ENCODE measurements at places on chromosomes 12 and 14. TPM values are rescaled to one million over a fixed set of nuclear protein-coding genes. Genes with fewer than 3 reads are reported as not detected.

- DNase-seq, result no peak
Observed at GRCh38 chr12:54009171-54010052, 627 bp downstream of the HOXC8 start.

Gene TTC6
- 0.26 TPM for polyA plus RNA-seq

DNA sequence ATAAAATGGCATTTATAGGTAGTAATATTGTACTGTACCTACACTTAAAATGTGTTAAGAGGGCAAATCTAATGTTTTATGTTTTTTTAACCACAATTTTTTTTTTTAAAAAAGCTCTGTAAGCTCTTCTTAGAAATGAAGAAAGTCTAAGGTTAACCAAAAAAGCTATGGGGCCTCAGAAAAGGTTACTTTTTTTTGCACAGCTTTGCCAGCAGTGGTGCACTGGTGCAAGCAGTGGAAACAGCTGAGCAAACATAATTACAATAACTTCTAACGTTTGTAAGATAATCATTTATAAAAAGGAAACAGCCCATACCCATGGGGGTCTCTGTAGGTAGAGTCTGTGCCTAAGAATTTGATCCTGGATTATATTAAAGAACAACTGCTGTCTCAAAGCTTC lies 85.1 kb upstream of the NID2 start:
- no peak for DNase-seq

DNA sequence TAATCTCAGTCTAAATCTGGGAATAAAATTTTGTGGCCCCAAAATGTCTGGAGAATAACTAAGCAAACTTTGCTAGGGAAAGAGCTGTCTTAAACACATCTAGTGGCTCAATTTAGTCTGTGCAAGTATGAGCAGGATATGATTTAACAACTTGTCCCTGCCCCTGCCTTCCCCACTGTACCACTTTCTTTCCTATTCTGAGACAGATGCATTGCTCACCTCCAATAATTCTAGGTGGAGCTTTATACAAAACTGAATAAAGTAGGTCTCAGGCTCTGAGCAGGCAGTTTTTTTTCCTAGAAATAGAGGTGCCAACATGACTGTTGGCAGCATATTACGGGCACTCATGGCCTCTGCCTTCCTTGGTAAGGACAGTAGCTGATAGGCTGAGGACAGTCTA lies 412.1 kb downstream of the DAD1 start:
- DNase-seq, result no peak

- no peak for DNase-seq
Observed at GRCh38 chr14:91444335-91445020, 26.9 kb upstream of the CCDC88C start.

- DNase-seq, result no peak
Observed at GRCh38 chr14:28570391-28570790, 196.2 kb upstream of the FOXG1 start.

- no peak for DNase-seq
Observed at GRCh38 chr14:70181276-70181675, 7.5 kb downstream of the SLC8A3 start.

Gene OR6C1
- polyA plus RNA-seq, result not detected

Gene MYO1A
- 0.10 TPM for polyA plus RNA-seq

Gene ADCK1
- 9.3 TPM for polyA plus RNA-seq

Gene TGM1
- 1.9 TPM for polyA plus RNA-seq

GRCh38 chr12:6959058-6959804 lies 8.1 kb downstream of the PTPN6 start:
- DNase-seq, result no peak

DNA sequence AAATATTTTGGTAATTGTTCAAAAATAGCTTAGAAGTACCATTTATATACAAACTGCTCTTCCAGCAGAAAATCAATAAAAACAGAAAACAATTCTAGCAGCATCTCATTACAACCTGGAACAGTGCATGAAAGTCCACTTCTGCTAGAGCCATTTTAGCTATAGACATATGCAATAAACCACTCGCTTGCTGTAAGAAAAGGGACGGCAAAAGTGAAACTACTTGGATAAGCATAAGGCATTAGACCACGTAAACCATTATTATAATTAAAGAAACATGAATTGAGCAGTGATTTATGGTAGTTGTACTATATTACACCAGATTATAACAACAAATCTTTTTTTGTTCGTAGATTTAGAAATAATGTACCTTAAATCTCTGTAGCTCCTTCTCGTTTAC lies 48.7 kb downstream of the LRIG3 start:
- no peak for DNase-seq

GRCh38 chr12:131378176-131378842 lies 332.6 kb upstream of the SFSWAP start:
- DNase-seq, result no peak

Gene KLRB1
- 6.2 TPM for polyA plus RNA-seq

Gene TMEM179
- polyA plus RNA-seq, result 0.80 TPM

DNA sequence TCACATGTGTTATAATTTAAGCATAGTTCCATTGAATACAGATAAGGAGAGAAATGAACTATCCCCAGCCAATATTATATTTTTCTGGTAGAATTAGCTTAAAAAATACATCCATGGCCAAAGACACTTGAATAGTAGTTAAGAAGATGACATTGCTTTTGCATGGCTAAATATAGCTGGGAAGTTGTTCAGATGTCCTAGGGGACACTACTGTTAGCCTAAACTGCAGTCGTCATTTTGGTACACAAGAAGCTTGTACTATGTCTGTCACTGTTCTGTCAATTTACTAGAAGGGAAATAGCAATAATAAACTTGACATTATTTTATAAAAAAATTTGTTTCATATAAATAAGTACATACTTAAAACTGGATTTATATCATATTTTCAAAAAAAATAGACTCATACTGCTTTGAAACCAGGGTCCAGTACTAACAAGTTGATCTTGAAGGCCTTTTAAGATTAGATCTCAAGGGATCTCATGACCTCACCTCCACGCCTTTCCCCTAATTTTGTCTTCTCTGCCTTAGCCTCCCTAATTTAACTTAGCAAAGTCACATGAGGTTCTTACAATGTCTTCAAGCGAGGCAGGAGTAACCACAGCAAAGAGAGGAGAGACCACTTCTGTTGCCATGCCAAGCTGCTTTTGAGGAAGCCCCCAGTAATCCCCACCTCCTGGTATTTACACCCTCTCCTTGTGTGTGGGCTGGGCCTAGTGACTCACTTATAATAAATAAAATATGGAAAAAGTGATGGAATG lies 81.0 kb downstream of the AVPR1A start:
- no peak for DNase-seq

DNA sequence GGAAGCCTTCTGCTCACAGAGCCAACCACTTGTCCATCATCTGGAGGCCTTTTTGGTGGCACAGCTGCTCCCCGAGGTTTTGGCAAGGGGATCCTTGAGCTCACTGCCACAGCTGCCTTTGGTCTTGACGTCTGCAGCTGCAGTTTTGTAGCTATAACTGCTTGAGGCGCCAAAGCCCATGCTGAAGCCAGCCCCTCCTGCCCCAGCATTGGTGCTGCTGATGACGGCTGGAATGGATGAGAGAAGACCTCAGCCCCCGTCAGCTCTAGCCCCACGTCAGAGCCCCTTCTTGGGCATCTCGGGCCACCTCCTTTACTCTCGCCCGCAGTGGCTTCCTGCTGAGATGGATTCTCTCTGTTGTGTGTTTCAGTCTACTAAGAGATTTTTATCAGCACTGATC lies 12.3 kb upstream of the KRT74 start:
- no peak for DNase-seq

DNA sequence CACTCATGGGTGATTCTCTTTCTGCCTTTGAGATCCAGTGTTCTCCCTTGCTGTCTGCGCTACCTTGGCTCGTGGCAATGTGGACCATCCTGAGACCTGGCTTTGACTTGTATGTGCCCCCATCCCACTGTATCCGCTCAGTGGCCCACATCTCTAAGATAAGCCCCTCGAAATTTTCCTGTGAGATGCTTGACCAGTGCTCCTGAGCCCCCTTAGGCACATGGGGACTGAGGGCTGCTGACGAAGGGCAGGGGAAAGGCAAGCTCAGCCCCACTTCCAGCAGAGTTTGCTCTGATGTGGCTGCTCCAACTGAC lies 1.5 kb upstream of the NINJ2 start:
- DNase-seq, result no peak

DNA sequence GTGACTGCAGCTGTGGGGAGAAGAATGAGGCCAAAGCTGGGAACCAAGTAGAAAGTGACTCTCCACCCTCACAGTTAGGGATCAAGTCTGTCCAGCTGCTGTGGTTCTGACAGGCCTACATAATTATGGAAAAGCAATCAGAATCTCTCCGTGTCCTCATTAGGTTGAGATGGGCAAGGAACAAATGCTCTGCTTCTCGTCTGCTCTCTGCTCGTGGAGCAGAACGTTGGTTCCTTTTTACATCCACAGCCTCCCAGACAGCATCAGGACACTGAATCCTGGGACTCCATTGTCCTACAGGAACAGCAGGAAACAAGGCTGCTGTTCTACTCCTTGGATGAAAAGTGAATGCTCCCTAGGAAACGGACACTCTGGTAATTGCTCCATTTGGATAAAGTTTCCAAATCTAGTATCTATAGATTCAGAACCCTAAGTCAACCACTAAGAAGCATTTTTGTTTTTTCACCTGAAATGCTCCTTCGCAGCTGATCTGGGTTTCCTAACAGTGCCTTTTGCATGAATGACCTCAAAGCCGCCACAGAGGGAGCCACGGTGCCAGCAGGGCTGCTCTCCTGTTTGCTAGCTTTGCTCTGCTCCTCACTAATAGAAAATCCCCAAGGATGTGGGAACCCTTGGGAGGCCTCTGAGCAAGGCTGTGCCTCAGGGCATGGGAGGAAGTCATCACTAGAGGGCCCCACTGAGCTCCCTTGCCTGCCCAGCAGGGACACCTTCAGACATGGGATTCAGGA lies 102.0 kb downstream of the EGLN3 start:
- DNase-seq, result peak; percentile 67

Gene ATP2B1
- 100 TPM for polyA plus RNA-seq

DNA sequence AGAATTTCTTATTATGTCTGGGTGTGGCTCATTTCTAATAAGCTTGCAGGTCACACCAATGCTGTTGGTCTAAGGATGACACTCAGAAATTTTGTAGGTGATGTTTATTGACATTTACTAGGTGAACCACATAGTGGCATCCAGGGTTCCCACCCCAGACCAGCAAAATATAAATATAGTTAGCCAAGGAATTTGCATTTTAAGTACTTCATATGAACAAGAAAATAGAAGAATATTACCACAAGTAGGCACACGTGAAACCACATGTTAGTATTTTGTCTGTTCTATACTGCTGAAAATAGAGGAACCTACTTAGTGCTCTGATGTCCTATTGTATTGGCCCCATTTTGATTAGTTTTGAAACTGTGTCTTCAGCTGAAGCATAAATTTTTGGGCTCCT lies 71.1 kb downstream of the USP15 start:
- no peak for DNase-seq

GRCh38 chr14:96888593-96888992 lies 91.4 kb downstream of the VRK1 start:
- no peak for DNase-seq

GRCh38 chr12:130166306-130166705 lies 4.0 kb downstream of the FZD10 start:
- DNase-seq, result no peak

- DNase-seq, result no peak
Observed at GRCh38 chr12:77388445-77389265, 323.3 kb upstream of the E2F7 start.

Gene MYF5
- polyA plus RNA-seq, result not detected

Gene HOXC11
- 1.5 TPM for polyA plus RNA-seq

Gene SLC11A2
- polyA plus RNA-seq, result 46.9 TPM

Gene CAPZA3
- polyA plus RNA-seq, result 0.15 TPM

GRCh38 chr12:130596241-130596640 lies 119.9 kb downstream of the RIMBP2 start:
- DNase-seq, result no peak

Gene SLC10A1
- polyA plus RNA-seq, result not detected

Gene RILPL2
- 6.0 TPM for polyA plus RNA-seq

Gene MYH7
- 6.7 TPM for polyA plus RNA-seq

Gene BEST3
- 0.47 TPM for polyA plus RNA-seq

- no peak for DNase-seq
Observed at GRCh38 chr12:18443768-18444437, 182.6 kb downstream of the PIK3C2G start.

DNA sequence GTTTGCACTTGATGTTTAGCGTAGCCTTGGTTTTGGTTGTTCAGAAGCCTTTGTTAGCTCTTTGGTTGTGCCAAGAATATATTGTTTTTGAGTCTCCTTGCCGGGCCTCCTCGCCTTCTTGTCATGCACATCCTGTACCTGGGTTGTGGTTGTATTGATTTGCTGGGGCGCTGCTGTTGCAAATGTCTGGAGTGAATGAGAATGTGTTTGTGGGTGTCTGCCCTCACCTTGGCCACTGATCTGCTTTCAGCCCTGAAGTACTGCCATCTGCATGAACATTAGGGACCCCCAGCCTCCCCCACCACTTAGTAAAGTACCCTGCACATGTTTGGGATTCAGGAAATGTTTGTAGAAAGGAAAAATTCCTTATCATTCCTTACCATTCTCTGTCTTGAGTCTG lies 16.5 kb downstream of the PRKCH start:
- DNase-seq, result no peak

Gene IKZF4
- polyA plus RNA-seq, result 15.1 TPM

- no peak for DNase-seq
Observed at GRCh38 chr14:96953087-96953874, 156.1 kb downstream of the VRK1 start.

- no peak for DNase-seq
Observed at GRCh38 chr12:45208604-45209487, 7.0 kb upstream of the ANO6 start.

DNA sequence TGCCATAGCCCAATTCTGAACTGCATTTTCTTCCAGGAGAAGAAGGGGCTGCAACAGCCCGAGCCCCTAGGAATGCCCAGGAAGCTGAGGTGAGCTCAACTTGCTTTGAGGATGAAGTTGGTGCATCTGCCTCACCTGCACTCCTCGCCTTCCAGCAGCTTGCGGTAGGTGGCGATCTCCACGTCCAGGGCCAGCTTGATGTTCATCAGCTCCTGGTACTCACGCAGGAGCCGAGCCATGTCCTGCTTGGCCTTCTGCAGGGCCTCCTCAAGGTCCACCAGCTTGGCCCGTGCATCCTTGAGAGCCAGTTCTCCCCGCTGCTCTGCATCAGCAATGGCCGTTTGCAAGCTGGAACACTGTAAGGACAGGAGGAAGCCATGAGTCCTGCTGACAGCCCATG lies 6.0 kb downstream of the KRT75 start:
- no peak for DNase-seq

Gene GALNT16
- 3.4 TPM for polyA plus RNA-seq
